CD4-positive, alpha-beta T cell treated with Interleukin-4 for 4 hours (primary cell): ENCODE measurements at places on chromosomes 1 and 21.

GRCh38 chr1:215082532-215083382 lies at the start of gene KCNK2:
Gene KCNK2, plus strand, starts transcription at chr1:215082737. Its CDS starts 649 bp downstream, at chr1:215083386.
- DNase-seq: no peak

GRCh38 chr1:228030451-228031201 lies 23.8 kb downstream of the WNT3A start:
- DNase-seq: no peak

- DNase-seq: no peak
Measured at GRCh38 chr1:44220001-44220751, 6.9 kb downstream of the DMAP1 start.

DNA sequence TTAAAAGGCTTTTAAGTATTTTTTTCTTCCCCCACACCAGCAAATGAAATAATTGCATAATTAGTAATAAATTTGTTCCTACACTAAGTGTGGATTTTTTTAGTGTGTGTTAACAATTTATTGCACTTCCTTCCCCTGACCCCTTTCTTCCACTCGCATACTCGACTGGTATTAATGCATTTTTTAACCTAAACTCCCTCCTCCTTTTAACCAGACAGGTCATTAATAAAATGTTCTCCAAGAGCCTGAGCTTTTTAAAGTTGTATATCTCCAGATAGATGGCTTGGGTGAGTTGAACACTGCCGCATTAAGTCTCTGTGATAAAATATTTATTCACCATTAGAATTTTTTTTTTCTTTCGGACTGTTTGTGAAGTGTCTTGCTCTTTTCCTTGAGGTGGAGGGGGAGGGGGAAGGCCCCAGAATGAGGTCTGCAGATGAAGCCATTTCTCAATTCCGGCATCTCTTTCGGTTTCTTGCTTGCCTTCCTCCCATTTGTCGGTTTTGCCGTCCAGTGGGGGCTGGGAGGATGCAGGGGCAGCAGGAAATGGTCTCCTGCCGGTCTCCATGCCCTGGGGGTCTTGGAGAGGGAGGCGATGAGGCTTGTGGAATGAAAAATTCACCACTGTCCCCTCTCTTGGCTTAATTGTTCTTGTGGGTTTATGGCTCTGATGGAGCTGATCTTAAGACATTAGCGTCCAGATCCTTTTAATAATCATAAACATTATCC lies 64.1 kb upstream of the ACTL8 start:
- DNase-seq: no peak

GRCh38 chr1:18592368-18592767 lies 38.3 kb upstream of the PAX7 start:
- no peak for DNase-seq

- DNase-seq: no peak
Measured at GRCh38 chr1:2534687-2535441, 4.8 kb upstream of the HES5 start.

GRCh38 chr1:52595061-52595460 lies 7.1 kb upstream of the GPX7 start:
- no peak for DNase-seq

DNA sequence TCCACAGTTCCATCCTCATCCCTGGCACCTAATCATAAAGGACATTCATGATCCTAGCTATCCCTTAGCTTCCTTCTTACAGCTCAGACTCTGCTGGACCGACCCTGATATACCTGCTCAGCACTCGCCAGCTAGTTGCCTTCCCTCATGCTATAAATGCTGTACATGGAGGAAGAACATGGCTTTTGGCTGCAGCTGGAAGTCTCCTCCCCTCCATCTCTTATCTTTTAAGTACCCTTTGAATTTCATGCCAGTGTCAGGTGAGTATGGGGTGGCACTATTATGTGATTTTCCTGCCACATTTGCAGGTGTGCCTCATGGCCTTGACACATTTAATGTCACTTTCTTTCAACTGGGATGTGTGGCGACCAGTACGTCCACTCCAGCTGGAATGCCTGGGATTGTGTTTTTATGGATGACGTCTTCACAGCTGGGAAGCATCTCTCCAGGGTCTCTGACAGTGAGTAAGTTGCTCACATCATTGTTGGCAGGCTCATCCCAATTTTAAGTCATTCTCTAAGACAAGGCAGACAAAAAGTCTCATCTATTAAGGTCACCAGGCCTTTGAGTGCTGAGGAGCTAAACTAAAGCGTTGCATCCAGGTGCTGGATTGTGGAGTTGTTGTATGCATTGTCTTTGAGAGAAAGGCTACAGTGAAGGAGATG lies 43.4 kb downstream of the RUNX1 start:
- DNase-seq: no peak

- no peak for DNase-seq
Measured at GRCh38 chr1:173276922-173277800, 70.0 kb upstream of the TNFSF4 start.

DNA sequence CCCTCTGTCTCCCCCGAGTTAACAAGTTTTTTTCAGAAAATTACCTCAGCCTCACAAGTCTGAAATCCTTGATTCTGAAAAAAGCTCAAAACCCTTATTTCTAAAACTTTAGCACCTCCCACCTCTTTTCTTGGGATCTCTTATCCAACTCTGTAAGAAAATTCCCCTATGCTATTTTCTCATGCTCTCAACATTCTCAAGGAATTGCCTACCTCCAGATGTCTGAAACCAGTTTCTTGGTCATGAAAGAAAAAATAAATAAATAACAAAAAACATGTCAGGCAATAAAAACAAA lies 18.1 kb upstream of the SFPQ start:
- no peak for DNase-seq

DNA sequence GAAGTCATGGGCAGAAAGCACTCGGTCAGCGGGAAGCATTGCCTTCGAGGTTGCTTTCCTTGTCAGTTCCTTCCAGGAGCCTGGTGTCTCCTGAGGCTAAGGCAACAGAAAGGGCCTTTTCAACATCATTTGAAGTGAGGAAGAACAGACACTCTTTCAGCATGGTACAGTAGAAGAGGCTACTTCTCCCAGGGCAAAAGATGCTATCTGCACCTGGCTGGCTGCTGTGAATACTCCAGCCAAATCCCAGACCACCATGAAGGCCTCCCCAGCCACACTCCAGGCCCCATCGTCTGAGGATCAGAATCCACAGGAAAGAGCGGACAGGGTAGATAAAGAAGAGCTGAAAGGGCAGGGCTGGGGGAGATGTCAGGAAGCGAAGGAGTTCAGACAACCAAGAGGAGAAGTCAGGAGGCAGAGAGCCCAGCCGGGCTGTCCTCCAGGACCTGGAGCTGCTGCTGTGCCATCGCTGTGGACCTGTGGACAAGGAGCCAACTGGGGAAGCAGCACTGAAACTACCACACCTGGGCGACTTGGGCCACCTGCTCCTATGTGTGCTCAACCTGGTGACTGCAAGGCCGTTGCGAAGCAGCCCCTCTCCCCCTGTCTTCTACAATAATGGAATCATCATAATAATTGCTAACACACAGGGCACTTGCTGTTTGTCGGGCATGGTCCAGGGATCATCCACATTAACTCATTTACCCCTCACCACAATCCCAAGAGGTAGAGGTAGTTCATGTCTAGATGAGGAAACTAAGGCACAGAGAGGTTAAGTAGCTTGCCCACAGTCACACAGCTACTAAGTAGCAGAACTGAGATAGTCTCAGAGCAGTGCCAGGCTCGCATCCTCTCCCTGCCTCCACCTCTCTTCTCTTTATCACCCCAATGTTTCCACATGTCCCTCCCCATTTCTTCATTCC lies 88.0 kb upstream of the ZBTB40 start:
- no peak for DNase-seq

GRCh38 chr1:238489006-238489405 lies 598.3 kb upstream of the ZP4 start:
- no peak for DNase-seq

DNA sequence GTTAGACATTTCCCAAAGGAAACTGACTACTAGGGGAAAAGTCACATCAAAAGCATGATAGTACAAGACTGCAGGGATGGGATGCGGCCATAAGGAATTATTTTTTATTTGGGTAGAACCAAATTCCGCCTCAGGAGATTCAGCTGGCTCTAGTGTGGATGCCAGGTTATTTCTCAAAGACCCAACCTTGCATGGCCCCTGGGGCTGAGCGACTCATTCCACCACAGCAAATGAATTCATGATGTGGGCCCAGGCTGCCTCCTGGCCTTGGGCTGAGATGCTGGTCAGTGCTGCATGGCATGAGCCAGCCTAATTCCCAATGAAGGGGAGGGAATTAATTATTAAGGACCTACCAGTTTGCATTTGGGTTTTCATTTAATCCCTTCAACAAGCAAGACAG lies 11.8 kb downstream of the TMEM35B start:
- no peak for DNase-seq
